ENCODE measurements at places on chromosomes 4 and X.

DNA sequence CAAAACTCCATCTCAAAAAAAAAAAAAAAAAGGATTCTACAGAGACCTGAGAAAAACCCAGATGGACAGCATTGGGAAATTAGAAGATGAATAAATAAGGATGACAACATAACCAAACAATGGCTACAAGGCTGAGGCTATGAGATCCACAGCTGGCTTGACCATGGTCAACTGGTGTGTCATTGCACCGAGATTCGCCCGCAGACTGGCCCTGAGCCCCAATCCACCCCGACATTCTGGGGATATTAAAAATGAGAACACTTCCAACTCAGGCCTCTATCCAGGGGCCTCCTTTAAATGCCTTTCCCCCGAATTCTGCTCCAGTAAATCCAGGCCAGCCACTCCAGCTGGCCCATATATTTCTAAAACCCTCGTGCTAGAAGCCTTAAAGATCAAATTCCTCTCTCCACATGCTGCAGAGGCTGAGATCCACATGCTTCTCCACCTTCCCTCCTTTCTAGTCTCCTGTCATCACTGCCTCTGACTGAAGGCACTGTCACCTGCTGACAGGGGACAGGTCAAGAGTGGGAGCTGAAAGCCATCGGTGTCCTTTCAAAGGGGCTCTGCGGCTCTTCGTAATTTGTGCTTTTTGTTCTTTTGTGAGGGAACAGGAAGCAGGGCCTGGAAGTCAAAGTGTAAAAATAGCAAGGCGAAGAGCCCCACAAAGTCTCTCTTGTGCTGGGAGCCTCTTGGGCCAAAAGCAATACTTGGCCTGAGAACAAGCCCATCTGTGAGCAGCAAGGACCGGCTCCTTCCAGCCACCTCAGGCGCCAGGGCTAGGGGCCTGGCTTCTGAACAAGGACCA is 203.7 kb downstream of the NSUN7 start:
- DNase-seq, result no peak

GRCh38 chr4:13545394-13545808 is 1.1 kb upstream of the NKX3-2 start:
- DNase-seq, result no peak

- DNase-seq, result no peak
These were observed 1365.8 kb upstream of the DIAPH2 start for GRCh38 chrX:95318882-95319281.

- DNase-seq, result no peak
These were observed 162.7 kb upstream of the WDR1 start for GRCh38 chr4:10279261-10279660.

DNA sequence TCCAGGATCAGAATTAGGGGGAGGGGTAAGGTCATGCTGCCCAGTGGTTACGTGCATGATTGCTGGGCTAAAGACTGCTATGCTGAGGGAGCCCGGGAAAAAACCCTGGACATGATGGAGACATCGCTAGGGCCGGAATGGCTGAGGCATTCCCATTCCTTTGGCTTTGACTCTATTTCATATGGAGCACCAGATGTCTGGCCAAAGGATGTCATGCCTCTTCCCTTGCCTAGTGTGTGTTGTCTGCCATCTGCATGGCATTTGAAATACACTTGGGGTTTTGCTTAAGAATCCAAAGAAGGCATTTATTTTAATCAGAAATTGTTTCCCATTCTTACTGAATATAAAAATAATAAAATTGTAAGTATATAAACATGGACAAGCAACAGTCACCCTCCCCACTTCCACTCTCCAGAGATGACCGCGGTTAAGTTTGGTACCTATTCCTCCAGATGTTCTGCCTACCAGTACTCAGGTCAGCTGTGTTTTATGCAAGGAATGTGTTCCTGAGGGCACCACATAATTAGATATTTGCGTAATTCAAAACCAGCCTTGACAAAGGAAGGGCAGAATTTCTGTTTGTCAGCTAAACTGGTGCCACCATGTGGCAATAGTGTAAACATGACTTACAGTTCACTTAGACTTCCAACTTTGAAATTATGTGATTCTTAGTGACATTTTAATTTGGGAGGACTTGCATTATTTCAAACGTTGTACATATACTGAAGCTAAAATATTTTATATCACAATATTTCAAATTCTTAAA is 105.9 kb downstream of the CT47B1 start:
- DNase-seq, result peak; percentile 14

- DNase-seq, result no peak
These were observed 54.5 kb upstream of the HPSE start for GRCh38 chr4:83389037-83389720.

DNA sequence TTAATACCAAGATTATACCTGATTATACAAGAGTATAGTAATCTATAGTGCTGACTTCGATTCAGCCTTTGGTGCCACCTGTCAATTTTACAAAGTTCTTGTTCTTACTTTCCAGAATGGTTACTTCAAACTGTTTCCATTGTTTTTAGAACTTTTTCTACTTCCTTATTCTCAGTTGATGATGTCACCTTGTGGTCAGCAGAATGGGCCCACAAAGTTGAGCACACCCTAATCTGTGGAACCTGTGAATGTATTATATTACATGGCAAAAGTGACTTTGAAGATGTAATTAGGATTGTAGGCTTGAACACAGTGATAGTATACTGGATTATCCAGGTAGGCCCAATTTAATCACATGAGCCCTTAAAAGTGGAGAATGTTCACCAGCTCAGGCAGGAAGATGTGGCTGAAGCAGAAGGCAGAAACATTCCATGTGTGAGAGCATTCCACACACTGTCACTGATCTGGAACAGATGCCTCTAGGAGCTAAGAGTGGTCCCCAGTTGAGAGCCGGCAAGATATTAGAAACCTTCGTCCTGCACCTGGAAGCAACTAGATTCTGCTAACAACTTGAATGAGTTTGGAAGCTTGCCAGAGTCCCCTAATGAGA is 6.3 kb upstream of the SGMS2 start:
- peak; percentile 53 for DNase-seq

DNA sequence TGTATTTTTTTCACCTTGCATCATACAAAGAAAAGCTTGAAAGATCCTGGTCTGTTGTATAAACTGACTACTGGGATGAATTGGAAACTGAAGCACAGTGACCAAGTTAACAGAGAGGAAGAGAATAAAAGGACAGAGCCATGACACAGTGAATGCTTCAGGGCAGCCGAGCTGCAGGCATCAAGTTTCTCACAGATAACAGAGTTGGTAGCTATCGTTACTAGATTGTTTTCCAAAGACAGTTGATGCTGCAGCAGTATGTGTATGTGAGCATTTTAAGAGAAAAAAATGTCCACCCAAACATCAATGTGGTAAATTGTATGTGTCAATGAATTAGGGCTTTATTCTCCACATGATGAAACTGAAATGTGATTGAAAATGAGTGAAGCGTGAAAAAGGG is 1032.7 kb downstream of the ADGRL3 start:
- DNase-seq, result no peak

DNA sequence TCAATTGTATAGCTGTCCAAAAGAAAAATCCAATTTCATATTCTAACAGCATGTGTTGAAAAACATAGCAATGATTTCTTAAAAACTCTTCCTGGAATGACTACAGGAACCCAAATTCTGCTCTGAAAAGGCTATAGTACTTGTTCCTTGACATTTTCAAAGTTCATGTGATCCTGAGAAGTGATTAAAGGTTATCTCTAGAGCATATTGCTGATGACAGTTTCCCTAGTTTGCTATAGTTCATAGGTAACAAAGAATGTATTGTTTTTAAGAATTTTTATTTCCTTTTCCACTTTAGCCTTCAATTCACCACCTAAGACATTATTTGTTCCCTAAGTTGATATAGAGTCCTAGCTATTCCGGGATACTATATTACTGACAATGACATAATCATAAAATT is 1614.6 kb downstream of the PCDH7 start:
- DNase-seq, result no peak
